Endodermal cell (in vitro differentiated cells): ENCODE measurements at places on chromosomes 1 and 21. TPM values are rescaled to one million over a fixed set of nuclear protein-coding genes. Genes with fewer than 3 reads are reported as not detected.

Gene TMEM167B
- 14.6 TPM in 2 replicates for total RNA-seq

Gene MCOLN3
- total RNA-seq: 7.7 to 10.1 TPM (median 9.8 TPM) in 3 replicates

GRCh38 chr1:179921981-179922872, 32.4 kb upstream of the CEP350 start:
- H3K27ac ChIP-seq: peak overlapping the region; percentile 43
- peaks cover 28% of the 10 kb centered on the region for H3K36me3 ChIP-seq

GRCh38 chr1:236865818-236866155, 70.7 kb downstream of the MTR start:
- H3K27me3 ChIP-seq: no peaks in the 10 kb centered on the region
- peaks cover 13% of the 10 kb centered on the region for H3K36me3 ChIP-seq
- H3K27ac ChIP-seq: no peak overlapping the region
- H3K4me1 ChIP-seq: no peaks in the 10 kb centered on the region
- no peak overlapping the region for H3K4me3 ChIP-seq

- no peaks in the 10 kb centered on the region for H3K4me1 ChIP-seq
- H3K27me3 ChIP-seq: no peaks in the 10 kb centered on the region
- H3K27ac ChIP-seq: peak overlapping the region; percentile 17
- H3K4me3 ChIP-seq: no peak overlapping the region
- DNase-seq: no peak
These were observed 6.6 kb upstream of the NHLH1 start for GRCh38 chr1:160360227-160360695.

GRCh38 chr1:241332987-241333386, 24.0 kb downstream of the RGS7 start:
- no peaks in the 10 kb centered on the region for H3K36me3 ChIP-seq
- H3K4me1 ChIP-seq: no peaks in the 10 kb centered on the region
- H3K27me3 ChIP-seq: no peaks in the 10 kb centered on the region
- DNase-seq: no peak

GRCh38 chr1:21258331-21259134, 31.7 kb downstream of the ECE1 start:
- no peaks in the 10 kb centered on the region for H3K27me3 ChIP-seq
- peaks cover 9% of the 10 kb centered on the region for H3K36me3 ChIP-seq
- peaks cover 7% of the 10 kb centered on the region for H3K4me1 ChIP-seq
- no peak overlapping the region for H3K27ac ChIP-seq

DNA sequence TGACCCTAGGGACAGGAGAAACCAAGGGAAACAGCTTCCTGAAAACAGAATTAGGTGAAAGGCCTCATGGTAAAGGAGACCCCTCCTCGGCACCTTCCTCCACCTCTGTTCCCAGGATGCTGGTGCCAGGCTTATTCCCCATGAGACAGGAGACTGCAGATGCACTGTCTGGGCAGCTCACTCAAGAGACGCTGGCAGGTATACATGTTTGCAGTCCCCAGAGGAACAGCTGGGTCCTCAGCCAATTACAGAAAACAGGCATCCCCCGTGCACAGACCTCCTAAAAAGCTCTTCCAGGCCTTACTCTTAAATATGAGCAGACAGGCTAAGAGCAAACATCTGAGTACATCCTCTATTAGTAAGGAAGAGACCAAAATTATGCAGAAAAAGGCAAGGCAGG, 6.5 kb downstream of the CCSAP start:
- no peak for DNase-seq
- peaks cover 5% of the 10 kb centered on the region for H3K36me3 ChIP-seq
- H3K4me1 ChIP-seq: no peaks in the 10 kb centered on the region
- no peak overlapping the region for H3K27ac ChIP-seq

GRCh38 chr1:156204686-156205085, 8.1 kb upstream of the PMF1 start:
- no peaks in the 10 kb centered on the region for H3K27me3 ChIP-seq
- no peak overlapping the region for H3K27ac ChIP-seq
- H3K4me1 ChIP-seq: no peaks in the 10 kb centered on the region
- H3K4me3 ChIP-seq: no peak overlapping the region

- H3K27me3 ChIP-seq: no peaks in the 10 kb centered on the region
- H3K36me3 ChIP-seq: no peaks in the 10 kb centered on the region
- no peaks in the 10 kb centered on the region for H3K4me1 ChIP-seq
- no peak overlapping the region for H3K27ac ChIP-seq
- DNase-seq: no peak
These were observed 207.5 kb downstream of the KCNT2 start for GRCh38 chr1:196400478-196401451.

DNA sequence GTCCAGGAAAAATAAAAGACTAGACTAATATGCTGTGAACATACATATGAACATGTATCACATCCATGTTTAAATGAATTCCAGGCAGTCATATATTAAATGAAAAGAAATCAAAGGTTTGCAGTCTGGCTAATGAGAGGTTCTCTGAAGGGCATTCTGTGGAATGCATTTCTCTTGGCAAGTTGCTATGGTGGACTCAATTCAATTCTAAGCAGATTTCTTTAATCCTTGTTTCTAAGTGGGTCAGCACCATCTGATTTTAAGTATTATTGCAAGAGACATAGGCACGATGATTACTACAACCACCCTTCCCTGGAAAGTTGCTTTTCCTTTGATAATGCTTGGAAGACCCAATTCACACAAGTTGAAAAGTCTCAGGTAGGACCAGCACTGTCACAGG, 23.9 kb upstream of the ABCA4 start:
- no peaks in the 10 kb centered on the region for H3K36me3 ChIP-seq
- no peak overlapping the region for H3K4me3 ChIP-seq
